ENCODE measurements at places on chromosomes 5 and 9.
A peak's percentile ranks its signal among the peaks of the same experiment; 100 is the strongest.

DNA sequence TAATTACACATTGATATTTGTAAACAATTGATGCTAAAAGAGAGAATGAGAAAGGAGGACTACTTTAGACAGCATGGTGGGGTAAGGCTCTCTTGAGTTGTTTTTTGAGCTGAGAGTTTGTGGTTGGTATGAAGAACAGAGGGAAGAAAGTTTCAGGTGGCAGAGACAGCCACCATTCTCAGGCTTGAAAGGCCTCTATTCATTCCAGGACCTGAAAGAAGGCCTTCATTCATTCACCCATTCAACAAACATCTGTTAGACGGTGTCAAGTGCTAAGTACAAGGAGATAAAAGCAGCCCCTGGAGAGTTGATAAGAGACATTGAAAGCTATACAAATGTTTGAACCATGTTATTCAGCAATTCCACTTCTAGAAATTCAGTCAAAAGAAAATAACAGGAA is 21.7 kb upstream of the ADAM19 start:
- no peak overlapping the region for H3K4me3 ChIP-seq
- H3K36me3 ChIP-seq = no peaks in the 10 kb centered on the region

- no peaks in the 10 kb centered on the region for H3K36me3 ChIP-seq
- peak; percentile 88 for DNase-seq
- no peaks in the 10 kb centered on the region for H3K27me3 ChIP-seq
- H3K27ac ChIP-seq = peak overlapping the region; percentile 93
Measured at GRCh38 chr9:98074115-98074990, 17.8 kb downstream of the NANS start.

DNA sequence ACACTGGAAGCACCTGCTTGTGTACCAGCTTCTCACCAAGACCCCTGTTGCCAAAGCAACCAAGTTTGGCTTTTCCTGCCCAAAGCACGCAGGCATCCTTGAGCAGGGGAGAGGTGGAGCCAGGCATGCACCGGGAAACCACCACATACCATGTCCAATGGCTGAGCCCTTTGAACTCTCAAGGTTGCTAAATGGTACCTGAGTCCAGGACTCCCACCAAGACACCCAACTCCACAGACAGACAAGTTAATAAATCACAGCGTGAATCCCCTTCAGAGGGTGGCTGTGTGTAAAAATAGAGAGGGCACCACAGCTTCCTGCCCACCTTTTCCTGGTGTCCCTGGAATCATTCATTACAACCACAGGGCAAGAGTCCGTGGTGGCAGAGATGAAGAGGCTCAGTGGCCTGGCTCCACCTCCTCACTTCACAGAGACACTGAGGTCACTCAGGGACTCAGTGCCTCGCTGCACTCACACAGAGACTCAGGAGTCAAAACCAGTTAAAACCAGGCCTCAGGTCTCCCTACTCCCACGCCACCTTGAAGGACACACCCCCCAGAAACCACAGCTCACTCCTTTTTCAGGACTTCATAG is 143.7 kb downstream of the C5orf15 start:
- H3K27ac ChIP-seq = no peak overlapping the region
- no peak for DNase-seq
- H3K4me3 ChIP-seq = no peak overlapping the region
- no peaks in the 10 kb centered on the region for H3K27me3 ChIP-seq
- no peaks in the 10 kb centered on the region for H3K4me1 ChIP-seq

- peak; percentile 18 for DNase-seq
- H3K36me3 ChIP-seq = no peaks in the 10 kb centered on the region
- no peaks in the 10 kb centered on the region for H3K27me3 ChIP-seq
- H3K27ac ChIP-seq = no peak overlapping the region
Measured at GRCh38 chr5:122999947-123000563, 36.5 kb downstream of the PPIC start.

DNA sequence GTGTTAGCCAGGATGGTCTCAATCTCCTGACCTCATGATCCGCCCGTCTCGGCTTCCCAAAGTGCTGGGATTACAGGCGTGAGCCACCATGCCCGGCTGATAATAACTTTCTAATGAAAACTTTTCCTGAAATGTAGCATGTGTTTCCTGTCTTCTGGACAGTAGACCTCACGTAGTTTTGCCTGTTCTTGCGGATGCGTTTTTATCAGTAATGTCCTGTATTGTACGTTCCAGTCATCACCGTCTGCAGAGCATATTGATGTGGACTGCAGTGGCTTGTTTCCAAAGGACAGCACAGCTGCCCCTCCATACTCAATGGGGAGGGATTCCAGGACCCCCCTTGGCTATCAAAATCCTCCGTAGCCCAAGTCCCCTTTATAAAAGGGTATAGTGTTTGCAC is 12.8 kb downstream of the EXOC3 start:
- no peak overlapping the region for H3K4me3 ChIP-seq
- no peaks in the 10 kb centered on the region for H3K27me3 ChIP-seq
- no peak overlapping the region for H3K27ac ChIP-seq
- no peaks in the 10 kb centered on the region for H3K4me1 ChIP-seq

GRCh38 chr5:84382363-84383295 is 2.1 kb downstream of the EDIL3 start:
- peak; percentile 79 for DNase-seq
- peak overlapping the region; percentile 58 for H3K4me3 ChIP-seq
- no peaks in the 10 kb centered on the region for H3K36me3 ChIP-seq
- H3K27me3 ChIP-seq = no peaks in the 10 kb centered on the region
- peak overlapping the region; percentile 84 for H3K27ac ChIP-seq

GRCh38 chr5:95864944-95865504 is 42.5 kb upstream of the GLRX start:
- H3K4me1 ChIP-seq = no peaks in the 10 kb centered on the region
- DNase-seq = peak; percentile 54

DNA sequence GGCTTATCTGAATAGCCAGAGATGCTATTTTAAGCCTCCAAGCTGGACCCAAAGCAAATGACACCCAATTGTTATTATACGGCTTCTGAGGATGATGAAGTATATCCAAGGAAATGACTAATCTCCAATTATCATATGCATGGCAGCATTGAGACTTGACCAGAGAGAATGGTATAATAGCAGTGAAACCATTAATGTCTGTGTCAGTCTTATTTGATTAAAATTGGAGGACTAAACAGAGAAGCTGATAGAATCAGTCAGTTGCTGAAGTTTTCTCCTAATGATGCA is 200.5 kb downstream of the EFNA5 start:
- no peak overlapping the region for H3K27ac ChIP-seq
- no peaks in the 10 kb centered on the region for H3K27me3 ChIP-seq
- no peaks in the 10 kb centered on the region for H3K4me1 ChIP-seq
- DNase-seq = no peak
- H3K4me3 ChIP-seq = no peak overlapping the region

DNA sequence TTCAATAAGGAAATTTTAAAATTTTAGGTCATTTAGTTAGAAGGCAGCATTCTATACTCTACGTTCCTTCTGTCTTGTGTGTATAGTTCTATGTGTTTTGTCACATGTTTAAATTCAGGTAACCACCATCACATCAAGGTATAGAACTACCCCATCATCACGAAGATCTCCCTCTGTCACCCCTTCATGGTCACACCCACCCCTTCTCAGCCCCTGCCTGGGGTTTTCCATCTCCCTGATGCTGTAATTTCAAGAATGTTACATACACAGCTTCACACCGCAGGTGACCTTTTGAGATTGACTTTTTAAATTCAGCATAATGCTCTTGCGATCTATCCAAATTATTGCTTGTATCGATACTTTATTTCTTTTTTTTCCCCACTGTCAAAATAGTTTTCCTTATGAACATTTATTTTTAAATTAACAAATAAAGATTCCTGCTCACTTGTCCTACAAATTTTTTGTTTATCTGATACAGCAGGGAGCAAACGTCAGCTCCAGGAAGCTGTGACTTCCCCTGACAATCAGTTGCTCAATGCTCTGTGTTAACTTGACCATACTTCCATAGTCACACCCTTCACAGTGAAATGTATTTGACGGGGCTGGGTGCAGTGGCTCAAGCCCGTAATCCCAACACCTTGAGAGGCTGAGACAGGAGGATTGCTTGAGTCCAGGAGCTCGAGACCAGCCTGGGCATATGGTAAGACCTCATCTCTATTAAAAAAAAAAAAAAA is 10.2 kb downstream of the BTNL8 start:
- no peak overlapping the region for H3K4me3 ChIP-seq
- H3K27me3 ChIP-seq = no peaks in the 10 kb centered on the region
- no peak overlapping the region for H3K27ac ChIP-seq
- H3K36me3 ChIP-seq = no peaks in the 10 kb centered on the region
- no peaks in the 10 kb centered on the region for H3K4me1 ChIP-seq
- no peak for DNase-seq

DNA sequence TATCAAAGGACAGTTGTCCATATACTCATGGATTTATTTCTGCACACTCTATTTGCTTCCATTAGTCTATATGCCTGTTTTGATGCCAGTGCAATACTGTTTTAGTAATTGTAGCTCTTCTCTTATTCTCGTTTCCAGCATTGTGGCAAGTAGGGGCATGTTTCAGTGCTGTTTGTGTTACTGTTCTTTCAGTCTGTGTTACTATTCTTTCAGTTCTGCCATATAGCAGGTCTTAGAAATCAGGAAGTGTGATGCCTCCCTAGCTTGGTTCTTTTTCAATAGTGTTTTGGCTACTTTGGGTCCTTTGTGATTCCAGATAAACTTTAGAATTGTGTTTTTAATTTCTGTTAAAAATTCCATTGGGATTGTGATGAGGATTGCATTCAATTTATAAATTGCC is 180.5 kb upstream of the PTPRD start:
- H3K4me3 ChIP-seq = no peak overlapping the region
- no peak for DNase-seq
- H3K36me3 ChIP-seq = no peaks in the 10 kb centered on the region
- no peaks in the 10 kb centered on the region for H3K4me1 ChIP-seq

GRCh38 chr9:130780415-130780814 is 54.6 kb upstream of the ABL1 start:
- no peaks in the 10 kb centered on the region for H3K4me1 ChIP-seq
- H3K27me3 ChIP-seq = no peaks in the 10 kb centered on the region
- H3K4me3 ChIP-seq = no peak overlapping the region
- DNase-seq = no peak
- peak overlapping the region; percentile 65 for H3K27ac ChIP-seq

GRCh38 chr9:121204121-121204520 is 2.5 kb upstream of the RAB14 start:
- no peak overlapping the region for H3K4me3 ChIP-seq
- H3K36me3 ChIP-seq = no peaks in the 10 kb centered on the region
- no peak for DNase-seq
- H3K27ac ChIP-seq = no peak overlapping the region

- no peaks in the 10 kb centered on the region for H3K4me1 ChIP-seq
- no peaks in the 10 kb centered on the region for H3K36me3 ChIP-seq
- no peak overlapping the region for H3K4me3 ChIP-seq
- H3K27me3 ChIP-seq = no peaks in the 10 kb centered on the region
- no peak overlapping the region for H3K27ac ChIP-seq
Measured at GRCh38 chr5:73623901-73624404, 2.0 kb upstream of the ARHGEF28 start.

GRCh38 chr9:129574911-129575585 is 45.9 kb downstream of the C9orf50 start:
- no peak overlapping the region for H3K4me3 ChIP-seq
- no peak overlapping the region for H3K27ac ChIP-seq
- H3K36me3 ChIP-seq = no peaks in the 10 kb centered on the region
- no peaks in the 10 kb centered on the region for H3K27me3 ChIP-seq
- DNase-seq = no peak

- H3K27me3 ChIP-seq = no peaks in the 10 kb centered on the region
- no peak overlapping the region for H3K27ac ChIP-seq
- H3K36me3 ChIP-seq = no peaks in the 10 kb centered on the region
- no peak overlapping the region for H3K4me3 ChIP-seq
- H3K4me1 ChIP-seq = no peaks in the 10 kb centered on the region
Measured at GRCh38 chr5:102638912-102639652, 116.0 kb upstream of the PAM start.

GRCh38 chr5:362978-363765 is 41.7 kb downstream of the AHRR start:
- H3K36me3 ChIP-seq = no peaks in the 10 kb centered on the region

- H3K36me3 ChIP-seq = no peaks in the 10 kb centered on the region
- H3K27me3 ChIP-seq = no peaks in the 10 kb centered on the region
- H3K4me3 ChIP-seq = no peak overlapping the region
Measured at GRCh38 chr9:71514344-71514975, 253.9 kb downstream of the CEMIP2 start.

GRCh38 chr9:75803130-75803529 is 87.3 kb upstream of the PCSK5 start:
- no peaks in the 10 kb centered on the region for H3K27me3 ChIP-seq
- no peak overlapping the region for H3K27ac ChIP-seq
- no peak for DNase-seq
- H3K4me1 ChIP-seq = no peaks in the 10 kb centered on the region

DNA sequence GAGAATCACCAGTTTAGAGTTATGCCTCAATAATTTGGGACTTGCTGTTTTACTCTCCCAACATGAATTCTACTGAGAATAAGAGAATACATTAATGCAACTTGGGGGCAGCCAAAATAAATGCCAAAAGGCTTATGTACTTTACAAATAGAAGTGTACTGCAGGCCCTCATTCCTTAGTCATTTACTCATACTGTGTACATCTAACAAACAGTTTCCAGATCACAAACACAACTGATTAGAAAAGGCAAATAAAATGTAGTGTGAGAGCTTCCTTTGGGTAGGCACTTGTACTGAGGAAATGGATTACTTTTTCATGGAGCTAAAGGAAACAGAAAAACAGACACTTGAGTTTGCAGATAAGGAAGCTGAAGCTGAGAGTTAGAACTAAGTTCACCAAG is 12.6 kb downstream of the ANKDD1B start:
- no peak for DNase-seq
- no peak overlapping the region for H3K27ac ChIP-seq
- H3K36me3 ChIP-seq = no peaks in the 10 kb centered on the region

- H3K4me1 ChIP-seq = no peaks in the 10 kb centered on the region
- no peak overlapping the region for H3K27ac ChIP-seq
- DNase-seq = no peak
- H3K36me3 ChIP-seq = no peaks in the 10 kb centered on the region
- H3K4me3 ChIP-seq = no peak overlapping the region
- H3K27me3 ChIP-seq = no peaks in the 10 kb centered on the region
Measured at GRCh38 chr5:97046270-97046982, 96.0 kb downstream of the LIX1 start.

- no peak overlapping the region for H3K4me3 ChIP-seq
- no peak overlapping the region for H3K27ac ChIP-seq
- H3K27me3 ChIP-seq = no peaks in the 10 kb centered on the region
- no peak for DNase-seq
- H3K4me1 ChIP-seq = no peaks in the 10 kb centered on the region
Measured at GRCh38 chr9:87630266-87630665, 95.7 kb upstream of the CTSL start.

- H3K36me3 ChIP-seq = no peaks in the 10 kb centered on the region
- no peaks in the 10 kb centered on the region for H3K27me3 ChIP-seq
- no peak overlapping the region for H3K4me3 ChIP-seq
- H3K27ac ChIP-seq = no peak overlapping the region
Measured at GRCh38 chr5:7325975-7326913, 69.7 kb upstream of the ADCY2 start.

GRCh38 chr5:37657046-37657445 is 182.8 kb downstream of the GDNF start:
- no peak for DNase-seq
- no peaks in the 10 kb centered on the region for H3K27me3 ChIP-seq
- no peak overlapping the region for H3K4me3 ChIP-seq

- H3K4me3 ChIP-seq = no peak overlapping the region
- H3K36me3 ChIP-seq = no peaks in the 10 kb centered on the region
- no peaks in the 10 kb centered on the region for H3K4me1 ChIP-seq
Measured at GRCh38 chr5:1772634-1773033, 27.0 kb downstream of the MRPL36 start.

GRCh38 chr5:164097749-164098148 is 592.3 kb downstream of the MAT2B start:
- H3K36me3 ChIP-seq = no peaks in the 10 kb centered on the region
- H3K4me1 ChIP-seq = no peaks in the 10 kb centered on the region
- DNase-seq = no peak
- H3K27ac ChIP-seq = no peak overlapping the region
- no peaks in the 10 kb centered on the region for H3K27me3 ChIP-seq

Data from colonic mucosa (tissue), 4 donors.